ENCODE measurements at places on chromosomes 6 and 20.

GRCh38 chr6:91082311-91082832 lies 495.5 kb upstream of the MAP3K7 start:
- H3K4me3 ChIP-seq = no peak overlapping the region
- no peaks in the 10 kb centered on the region for H3K4me1 ChIP-seq
- DNase-seq = no peak
- no peaks in the 10 kb centered on the region for H3K36me3 ChIP-seq

- H3K4me1 ChIP-seq = peaks cover 3% of the 10 kb centered on the region
- H3K36me3 ChIP-seq = no peaks in the 10 kb centered on the region
- DNase-seq = no peak
- no peak overlapping the region for H3K27ac ChIP-seq
These were observed 34.9 kb downstream of the GMPR start for GRCh38 chr6:16273256-16273655.

DNA sequence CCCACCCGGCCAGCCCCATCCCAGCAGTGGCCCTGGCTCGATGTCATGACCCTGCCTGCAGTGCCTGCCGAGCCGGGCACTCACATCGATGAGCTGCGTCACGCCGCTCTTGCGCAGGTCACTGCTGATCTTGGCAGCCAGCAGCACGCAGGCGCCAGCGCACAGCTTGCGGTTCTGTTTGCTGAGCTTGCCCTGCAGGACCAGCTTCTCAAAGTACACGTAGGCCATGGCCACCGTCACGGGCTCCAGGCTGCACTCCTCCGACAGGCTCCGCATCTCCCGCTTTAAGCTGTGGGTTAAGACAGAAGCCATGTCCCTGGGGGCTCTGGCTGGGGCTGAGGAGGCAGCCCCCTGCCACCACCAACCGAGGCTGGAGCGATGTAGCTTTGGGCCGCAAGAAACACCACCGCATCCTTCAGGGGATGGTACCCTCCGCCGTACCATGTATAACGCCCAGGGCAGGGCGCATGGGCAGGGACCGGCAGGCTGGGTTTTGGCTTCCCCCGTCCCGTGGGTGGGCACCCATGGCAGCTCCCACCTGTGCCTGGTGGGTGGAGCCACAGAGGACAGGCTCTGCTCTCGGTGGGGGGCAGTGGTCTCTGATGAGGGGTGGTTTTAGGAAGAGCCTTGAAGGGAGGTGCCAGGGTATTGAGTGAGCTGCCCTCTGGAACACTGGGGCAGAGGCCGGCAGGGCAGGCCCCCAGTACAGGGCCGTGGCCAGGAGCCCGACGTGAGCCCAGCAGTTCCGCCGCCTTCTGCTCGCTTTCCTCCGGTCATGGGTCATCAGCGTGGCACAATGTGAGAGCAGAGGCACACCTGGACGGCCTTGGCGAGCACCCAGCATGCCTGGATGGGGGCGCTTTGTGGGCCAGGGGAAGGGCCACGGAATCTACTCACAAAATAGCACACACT lies 4.5 kb downstream of the RPS21 start:
- H3K4me3 ChIP-seq = no peak overlapping the region
- H3K4me1 ChIP-seq = peaks cover 22% of the 10 kb centered on the region
- DNase-seq = no peak
- H3K27me3 ChIP-seq = no peaks in the 10 kb centered on the region

DNA sequence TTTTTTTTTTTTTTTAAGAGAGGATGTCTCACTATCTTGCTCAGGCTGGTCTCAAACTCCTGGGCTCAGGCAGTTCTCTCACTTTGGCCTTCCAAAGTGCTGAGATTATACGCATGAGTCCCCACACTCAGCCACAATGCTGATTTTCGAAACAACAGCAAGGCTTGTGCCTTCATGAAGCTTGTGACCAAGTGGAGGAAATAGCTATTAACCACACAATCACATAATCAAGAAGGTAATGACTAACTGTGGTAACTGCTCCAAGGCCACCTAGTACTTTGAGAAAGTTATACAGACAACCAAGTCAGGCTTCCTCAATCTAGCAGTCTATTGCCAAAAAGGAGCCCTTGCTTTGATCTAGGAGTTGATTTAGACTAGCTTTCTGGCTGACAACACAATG lies 46.3 kb downstream of the SOD2 start:
- no peak overlapping the region for H3K4me3 ChIP-seq
- no peaks in the 10 kb centered on the region for H3K27me3 ChIP-seq
- H3K4me1 ChIP-seq = no peaks in the 10 kb centered on the region
- no peaks in the 10 kb centered on the region for H3K36me3 ChIP-seq
- no peak for DNase-seq

DNA sequence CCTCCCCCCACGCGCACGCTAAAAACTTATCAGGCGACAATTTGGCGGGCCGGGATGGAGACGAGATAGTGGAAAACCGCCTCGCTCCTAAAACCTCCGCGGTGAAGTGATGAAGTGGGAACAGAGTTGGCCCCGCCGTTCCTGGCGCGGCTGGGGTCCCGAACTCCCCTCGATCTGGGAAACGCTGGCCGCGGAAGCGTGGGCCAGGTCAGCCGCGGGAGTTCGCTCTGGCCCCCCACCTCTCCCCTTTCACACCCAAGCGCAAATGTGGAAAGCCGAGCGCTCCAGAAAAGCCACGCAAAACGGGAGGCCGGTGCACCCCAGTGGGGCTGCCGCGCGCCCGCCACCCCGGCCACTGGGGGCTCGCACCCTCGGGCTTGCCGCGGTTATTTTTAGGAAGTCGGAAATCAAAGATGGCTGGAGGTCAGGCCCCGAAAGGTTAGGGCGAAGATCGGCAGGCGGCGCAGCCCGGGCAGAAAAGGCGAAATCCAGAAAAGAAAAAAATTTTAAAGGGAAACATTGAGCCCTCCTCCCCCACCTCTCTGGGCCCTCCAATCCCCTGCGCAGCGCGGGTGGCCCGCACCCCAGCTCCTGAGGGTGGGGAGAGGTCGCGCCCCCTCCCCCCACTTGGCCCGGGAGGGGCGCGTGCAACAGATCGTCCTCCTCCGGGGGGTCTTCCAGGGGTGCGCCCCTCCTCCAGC lies 1.0 kb downstream of the SALL4 start:
- peaks cover 6% of the 10 kb centered on the region for H3K4me1 ChIP-seq
- peaks cover 13% of the 10 kb centered on the region for H3K27me3 ChIP-seq
- no peak overlapping the region for H3K27ac ChIP-seq

GRCh38 chr6:84003131-84003530 lies 30.4 kb upstream of the MRAP2 start:
- H3K27ac ChIP-seq = no peak overlapping the region
- no peaks in the 10 kb centered on the region for H3K4me1 ChIP-seq
- no peak for DNase-seq
- no peak overlapping the region for H3K4me3 ChIP-seq
- H3K27me3 ChIP-seq = no peaks in the 10 kb centered on the region
- H3K36me3 ChIP-seq = no peaks in the 10 kb centered on the region

DNA sequence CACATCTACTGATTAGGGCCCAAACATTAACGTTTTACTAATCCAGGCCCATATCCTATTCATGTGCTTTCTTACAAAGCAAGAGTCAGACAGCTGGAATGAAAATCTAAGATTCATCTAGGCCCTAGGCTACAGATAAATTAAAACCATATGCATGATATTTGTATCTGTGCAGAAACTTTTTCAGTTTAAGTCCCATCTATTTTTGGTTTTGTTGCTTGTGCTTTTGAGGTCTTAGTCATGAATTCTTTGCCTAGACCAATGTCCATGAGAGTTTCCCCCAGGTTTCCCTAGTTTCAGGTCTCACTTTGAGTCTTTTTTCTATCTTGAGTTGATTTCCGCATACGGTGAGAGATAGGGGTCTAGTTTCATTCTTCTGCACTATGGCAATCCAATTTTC lies 20.2 kb downstream of the ADNP start:
- no peak overlapping the region for H3K27ac ChIP-seq
- no peaks in the 10 kb centered on the region for H3K27me3 ChIP-seq
- H3K4me1 ChIP-seq = peaks cover 77% of the 10 kb centered on the region
- no peak overlapping the region for H3K4me3 ChIP-seq

GRCh38 chr20:41655962-41656618 lies 37.9 kb upstream of the CHD6 start:
- no peak for DNase-seq
- H3K27me3 ChIP-seq = no peaks in the 10 kb centered on the region
- no peaks in the 10 kb centered on the region for H3K4me1 ChIP-seq
- H3K36me3 ChIP-seq = no peaks in the 10 kb centered on the region

- no peak for DNase-seq
- H3K4me1 ChIP-seq = no peaks in the 10 kb centered on the region
- no peaks in the 10 kb centered on the region for H3K36me3 ChIP-seq
These were observed 287.4 kb downstream of the CD109 start for GRCh38 chr6:73983367-73983766.

DNA sequence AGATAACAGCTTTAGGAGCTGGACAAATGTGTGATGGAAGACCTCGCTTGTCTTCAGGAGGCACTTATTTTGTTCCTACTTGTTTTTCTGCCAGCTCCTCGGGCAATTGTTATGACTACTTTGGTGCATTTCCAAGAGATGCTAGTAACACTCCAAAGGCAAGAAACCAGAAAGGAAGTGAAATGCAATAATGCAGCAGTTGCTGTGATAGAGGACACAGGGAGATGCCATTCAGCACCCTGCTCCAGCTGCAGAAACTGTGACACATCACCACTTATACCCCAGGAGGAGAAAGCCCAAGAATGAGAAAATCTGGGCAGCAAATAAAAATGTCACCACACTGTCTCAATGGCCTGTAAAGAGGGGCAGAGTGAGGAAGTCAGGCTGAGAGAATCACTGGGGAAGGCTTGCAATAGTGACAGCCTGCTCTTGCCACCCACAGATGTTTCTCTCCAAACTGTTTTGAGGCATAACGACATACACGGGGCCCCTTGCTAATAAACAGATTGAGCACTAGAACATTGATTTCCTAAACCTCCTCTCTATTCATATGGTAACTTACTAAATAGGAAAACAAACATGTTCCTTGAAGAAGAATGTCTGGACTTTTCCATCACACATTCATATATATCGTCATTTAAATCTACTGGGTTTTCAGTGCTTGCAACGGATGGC lies 231.0 kb upstream of the PRND start:
- DNase-seq = no peak
- H3K27me3 ChIP-seq = no peaks in the 10 kb centered on the region
- H3K4me1 ChIP-seq = no peaks in the 10 kb centered on the region
- H3K4me3 ChIP-seq = no peak overlapping the region

DNA sequence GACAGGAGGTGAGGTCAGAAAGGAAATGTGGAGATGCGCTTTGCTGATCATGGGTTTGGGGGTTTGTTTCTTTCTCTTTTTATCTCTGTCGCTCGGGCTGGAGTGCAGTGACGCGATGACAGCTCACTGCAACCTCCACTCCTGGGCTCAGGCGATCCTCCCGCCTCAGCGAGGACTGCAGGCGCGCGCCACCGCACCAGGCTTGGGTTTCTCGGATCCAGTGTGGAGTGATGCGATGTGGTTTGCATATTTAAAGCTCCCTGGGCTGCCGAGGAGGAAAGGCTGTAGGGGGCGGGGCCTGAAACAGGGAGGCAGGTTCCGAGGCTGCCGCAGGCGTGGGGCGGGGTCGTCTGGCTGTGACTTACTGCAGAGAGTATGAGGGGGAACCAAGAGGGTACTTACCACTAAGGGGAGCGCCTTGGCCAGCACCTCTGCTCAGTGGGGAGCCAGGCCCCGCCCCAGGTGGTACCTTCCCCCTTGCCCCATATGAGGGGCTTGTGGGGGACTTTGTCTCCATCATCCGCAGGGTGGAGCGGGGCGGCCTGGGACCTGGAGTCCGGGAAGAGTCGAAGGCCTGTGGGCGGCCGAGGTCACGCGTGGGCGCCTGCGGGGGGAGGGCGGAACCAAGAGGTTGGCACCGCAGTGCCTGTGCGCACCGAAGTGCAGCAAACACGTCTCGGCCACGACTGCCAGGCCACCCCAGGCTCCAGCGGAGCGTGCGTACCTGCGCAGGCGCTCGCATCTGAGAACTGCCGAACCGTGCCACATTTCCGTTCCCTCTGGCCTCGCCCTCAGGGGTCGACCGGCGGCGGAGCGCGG lies 12.7 kb upstream of the BAK1 start:
- H3K4me1 ChIP-seq = peaks cover 14% of the 10 kb centered on the region
- peak overlapping the region; percentile 52 for H3K4me3 ChIP-seq
- H3K27me3 ChIP-seq = no peaks in the 10 kb centered on the region
- peak overlapping the region; percentile 17 for H3K27ac ChIP-seq

- no peaks in the 10 kb centered on the region for H3K4me1 ChIP-seq
- H3K27me3 ChIP-seq = no peaks in the 10 kb centered on the region
- no peaks in the 10 kb centered on the region for H3K36me3 ChIP-seq
- no peak overlapping the region for H3K4me3 ChIP-seq
These were observed 324.2 kb downstream of the NRN1 start for GRCh38 chr6:5682530-5682929.

GRCh38 chr6:128350416-128351254 lies 169.8 kb downstream of the PTPRK start:
- H3K27me3 ChIP-seq = no peaks in the 10 kb centered on the region
- no peak for DNase-seq
- H3K27ac ChIP-seq = no peak overlapping the region
- no peak overlapping the region for H3K4me3 ChIP-seq

DNA sequence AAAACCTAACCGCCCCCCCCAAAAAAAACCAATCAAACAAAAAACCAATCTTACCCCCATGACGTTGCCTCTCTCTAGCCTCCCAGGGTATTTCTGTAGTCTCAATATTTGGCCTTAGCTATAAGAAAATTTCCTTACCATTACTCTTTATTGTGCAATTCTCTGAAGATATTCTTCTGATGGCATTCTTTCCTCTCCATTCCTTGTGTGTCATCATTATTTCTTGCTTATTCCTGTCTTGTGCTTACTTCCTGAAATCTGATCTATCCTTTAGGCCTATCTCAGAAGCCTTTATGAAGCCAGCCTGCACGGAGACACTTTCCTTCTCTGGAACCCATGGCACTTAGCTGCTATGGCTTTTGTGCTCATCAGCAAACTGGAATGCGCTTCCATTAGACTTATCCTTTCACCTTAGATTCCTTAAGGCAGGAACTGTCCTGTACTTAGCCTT lies 65.9 kb upstream of the DDR1 start:
- H3K27ac ChIP-seq = no peak overlapping the region
- peaks cover 32% of the 10 kb centered on the region for H3K4me1 ChIP-seq
- peaks cover 1% of the 10 kb centered on the region for H3K36me3 ChIP-seq
- DNase-seq = no peak

DNA sequence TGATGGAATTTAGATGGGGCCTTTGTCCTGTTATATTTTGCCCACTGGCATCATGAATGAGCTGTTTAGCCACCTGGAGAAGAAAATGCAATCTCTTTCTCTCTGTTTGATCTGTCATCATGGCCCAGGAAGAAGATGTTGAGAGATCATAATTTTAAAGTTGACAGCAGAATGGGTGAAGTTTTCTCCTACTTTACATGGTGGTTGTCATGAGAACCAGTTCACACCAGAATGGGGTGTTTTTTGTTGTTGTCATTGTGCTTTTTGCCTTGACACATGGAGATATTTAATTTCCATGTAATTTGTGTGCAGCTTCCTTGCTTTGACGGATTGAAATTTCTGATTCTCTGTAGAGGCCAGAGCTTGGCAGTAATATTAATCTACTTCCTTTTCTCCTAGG lies 122.5 kb downstream of the FARS2 start:
- H3K4me3 ChIP-seq = no peak overlapping the region
- H3K4me1 ChIP-seq = no peaks in the 10 kb centered on the region

DNA sequence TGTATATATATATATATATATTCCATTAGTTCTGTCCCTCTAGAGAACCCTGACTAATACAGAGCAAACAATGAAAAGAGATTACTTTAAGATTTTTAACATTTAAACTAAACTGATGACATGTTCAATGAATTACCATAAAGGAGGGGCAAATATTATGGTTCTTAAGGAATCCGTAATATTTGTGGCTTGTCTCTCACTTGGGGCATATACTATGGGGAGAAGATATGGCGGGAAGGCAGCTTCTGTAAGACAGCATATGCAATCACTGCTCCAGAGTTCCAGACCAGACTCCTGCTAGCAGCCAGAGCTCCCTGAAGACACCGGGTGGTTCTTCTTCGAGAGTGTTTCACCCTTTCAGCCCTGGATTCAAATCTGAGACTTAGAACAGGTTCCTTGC lies 321.1 kb upstream of the NT5E start:
- no peaks in the 10 kb centered on the region for H3K36me3 ChIP-seq
- H3K27me3 ChIP-seq = no peaks in the 10 kb centered on the region
- no peak overlapping the region for H3K27ac ChIP-seq
- no peaks in the 10 kb centered on the region for H3K4me1 ChIP-seq
- no peak for DNase-seq

All from CD4-positive, alpha-beta memory T cell (primary cell).